ENCODE measurements at places on chromosomes 2 and 18. TPM values are rescaled to one million over a fixed set of nuclear protein-coding genes. Genes with fewer than 3 reads are reported as not detected.

CPO gene
- 0.32 TPM for total RNA-seq

NOL4 gene
- total RNA-seq: 0.38 TPM

SCYGR5 gene
- not detected for total RNA-seq

UGT1A10 gene
- total RNA-seq: not detected

CD226 gene
- total RNA-seq: 1.6 TPM

SIX2 gene
- 0.33 TPM for total RNA-seq
